ENCODE measurements at places on chromosomes 1 and 21.

GRCh38 chr1:25973610-25974321 lies 24.1 kb downstream of the PAFAH2 start:
- no peak for DNase-seq

- DNase-seq = no peak
These were observed 37.4 kb downstream of the GADD45A start for GRCh38 chr1:67722292-67722944.

DNA sequence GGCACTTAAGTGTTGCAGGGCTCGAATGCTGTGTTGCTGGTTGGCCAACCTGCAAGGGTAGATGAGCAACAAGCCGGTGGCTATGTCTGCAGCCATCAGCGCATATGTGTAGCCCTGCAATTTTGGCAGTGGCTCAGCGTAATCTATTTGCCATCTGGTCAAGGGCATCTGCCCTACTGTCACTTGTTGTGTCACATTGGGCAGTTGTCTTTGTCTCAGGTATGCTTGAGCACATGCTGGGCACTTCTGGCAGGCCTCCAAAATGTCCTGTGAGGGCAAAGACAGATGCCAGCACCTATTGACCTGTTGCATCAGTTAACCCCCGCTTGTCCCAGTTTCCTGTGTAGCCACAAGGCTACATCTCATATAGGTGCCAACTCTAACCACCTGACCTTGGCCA lies 111.8 kb downstream of the GDAP2 start:
- DNase-seq = no peak

DNA sequence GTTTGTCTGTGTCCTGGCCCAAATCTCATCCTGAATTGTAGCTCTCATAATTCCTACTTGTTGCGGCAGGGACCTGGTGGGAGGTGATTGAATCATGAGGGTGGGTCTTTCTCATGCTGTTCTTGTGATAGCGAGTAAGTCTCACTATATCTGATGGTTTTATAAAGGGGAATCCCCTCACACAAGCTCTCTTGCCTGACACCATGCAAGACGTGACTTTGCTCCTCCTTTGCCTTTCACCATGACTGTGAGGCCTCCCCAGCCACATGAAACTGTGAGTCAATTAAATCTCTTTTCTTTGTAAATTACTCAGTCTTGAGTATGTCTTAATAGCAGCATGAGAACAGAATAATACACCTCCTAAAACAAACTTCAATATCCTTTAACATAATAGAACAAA lies 1065.6 kb downstream of the PLA2G4A start:
- DNase-seq = no peak

DNA sequence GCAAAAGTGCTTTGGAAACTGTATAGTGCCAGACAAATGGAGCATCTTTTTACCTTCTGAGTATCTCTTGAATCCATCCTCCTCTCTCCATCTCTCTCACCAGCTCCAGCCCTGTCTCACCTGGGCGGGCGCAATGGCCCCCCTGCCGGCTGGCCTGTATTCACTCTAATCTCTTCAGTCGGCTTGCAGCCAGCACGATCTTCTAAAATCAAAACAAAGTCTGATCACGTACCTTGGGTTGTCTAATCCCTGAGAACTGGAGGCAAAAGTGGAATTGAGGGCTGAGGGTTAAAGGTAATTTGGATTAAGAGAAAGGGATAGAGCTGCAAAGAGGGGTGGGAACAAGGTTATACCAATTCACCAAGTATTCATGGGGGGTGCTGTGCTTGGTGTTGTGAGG lies 46.0 kb upstream of the LRRN2 start:
- no peak for DNase-seq

GRCh38 chr21:44780137-44780502 lies 21.5 kb downstream of the UBE2G2 start:
- no peak for DNase-seq

- no peak for DNase-seq
These were observed 50.6 kb downstream of the RGS21 start for GRCh38 chr1:192367436-192367835.

- no peak for DNase-seq
These were observed 20.5 kb downstream of the FCRL4 start for GRCh38 chr1:157577420-157577819.

- DNase-seq = no peak
These were observed 2.3 kb downstream of the ZZZ3 start for GRCh38 chr1:77680173-77680572.

DNA sequence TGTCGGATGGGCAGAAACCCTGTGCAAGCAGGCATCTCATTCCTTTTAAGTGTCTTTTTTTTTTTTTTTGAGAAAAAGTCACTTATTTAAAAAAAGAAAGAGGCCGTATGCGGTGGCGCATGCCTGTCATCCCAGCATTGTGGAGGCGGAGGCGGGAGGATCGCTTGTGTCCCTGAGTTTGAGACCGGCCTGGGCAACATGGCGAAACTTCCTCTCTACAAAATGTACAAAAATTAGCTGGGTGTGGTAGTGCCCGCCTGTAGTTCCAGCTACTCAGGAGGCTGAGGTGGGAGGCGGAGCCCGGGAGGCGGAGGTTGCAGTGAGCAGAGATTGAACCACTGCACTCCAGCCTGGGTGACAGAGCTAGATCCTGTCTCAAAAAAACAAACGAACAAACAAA lies 1.7 kb downstream of the GPR137B start:
- DNase-seq = no peak

- DNase-seq = no peak
These were observed 29.6 kb upstream of the PLA2G4A start for GRCh38 chr1:186798960-186799688.

DNA sequence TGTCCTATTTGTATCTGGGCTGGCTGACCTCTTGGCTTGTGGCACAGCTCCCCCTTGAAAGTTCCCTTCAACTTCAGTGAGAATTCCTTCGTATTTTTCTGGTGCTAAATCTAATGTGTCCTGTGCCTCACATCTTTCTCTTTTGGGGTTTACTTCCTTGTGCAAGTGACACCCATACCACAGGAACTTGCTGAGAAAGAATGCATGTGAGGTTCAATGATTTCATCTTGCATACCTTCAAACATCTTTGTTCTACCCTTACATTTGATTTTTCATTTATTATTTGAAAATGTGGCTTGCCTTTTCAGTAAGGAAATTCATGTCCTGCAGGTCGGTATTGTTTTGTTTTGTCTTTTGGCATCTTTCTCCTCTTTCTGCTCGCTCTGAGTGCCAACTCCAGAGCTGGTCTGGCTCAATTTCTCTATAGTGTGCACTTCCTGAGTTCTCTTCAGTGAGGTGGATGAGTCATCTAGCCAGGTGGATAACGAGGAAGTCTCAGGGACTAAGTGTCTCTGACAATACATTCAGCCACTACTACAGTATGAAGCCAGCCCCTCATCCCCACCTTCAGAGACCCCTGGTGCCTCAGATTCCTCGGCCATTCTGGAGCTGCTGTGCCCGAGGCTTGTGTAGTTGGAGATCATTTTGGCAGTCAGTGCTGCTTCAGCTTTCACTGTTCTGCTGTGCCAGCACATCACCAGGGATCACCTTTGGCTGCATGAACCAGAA lies 59.5 kb downstream of the RIPK4 start:
- no peak for DNase-seq

DNA sequence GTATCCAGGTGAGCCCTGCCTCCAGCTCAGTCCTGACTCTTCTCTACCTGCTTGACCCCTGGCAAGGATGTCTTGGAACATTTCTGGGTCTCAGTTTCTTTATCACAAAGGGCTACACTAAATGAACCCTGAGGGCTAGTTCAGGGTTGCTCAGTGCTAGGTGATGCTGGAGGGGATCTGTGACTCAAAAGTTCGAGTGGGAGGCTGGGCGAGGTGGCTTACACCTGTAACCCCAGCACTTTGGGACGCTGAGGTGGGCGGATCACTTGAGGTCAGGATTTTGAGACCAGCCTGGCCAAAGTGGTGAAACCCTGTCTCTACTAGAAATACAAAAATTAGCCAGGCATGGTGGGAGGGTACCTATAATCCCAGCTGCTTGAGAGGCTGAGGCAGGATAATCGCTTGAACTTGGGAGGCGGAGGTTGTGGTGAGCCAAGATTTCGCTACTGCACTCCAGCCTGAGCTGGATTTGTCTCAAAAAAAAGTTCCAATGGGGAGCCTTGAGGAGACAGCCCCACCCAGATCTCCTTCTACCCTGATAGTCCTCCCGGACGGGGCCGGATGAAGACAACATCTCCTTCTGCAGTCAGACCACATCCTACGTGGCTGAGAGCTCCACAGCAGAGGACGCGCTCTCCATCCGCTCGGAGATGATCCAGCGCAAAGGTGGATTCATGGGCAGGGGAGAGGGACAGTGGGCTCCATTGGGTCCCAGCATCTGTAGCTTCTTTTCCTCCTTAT lies 48.9 kb downstream of the YARS1 start:
- DNase-seq = no peak

GRCh38 chr1:228445843-228446650 lies 29.4 kb upstream of the TRIM17 start:
- DNase-seq = no peak

GRCh38 chr1:102002057-102002456 lies 5.3 kb upstream of the OLFM3 start:
- DNase-seq = no peak

DNA sequence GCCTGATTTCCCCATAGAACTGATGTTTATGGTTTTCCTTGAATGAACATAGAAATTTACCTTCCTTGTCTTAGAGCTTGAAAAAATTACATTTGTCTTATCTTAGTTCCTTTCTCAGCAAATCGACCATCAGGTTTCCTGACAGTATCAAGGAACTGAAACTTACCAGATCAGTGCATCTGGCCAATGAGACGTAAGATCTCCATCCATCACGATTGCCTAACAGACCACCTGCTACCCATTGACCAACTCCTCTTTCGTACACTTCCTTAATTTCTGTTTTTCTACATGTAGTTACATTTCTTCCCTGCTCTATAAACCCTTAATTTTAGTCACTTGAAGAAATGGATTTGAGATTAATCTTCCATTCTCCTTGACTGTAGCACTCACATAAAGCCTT lies 57.4 kb upstream of the TMPRSS15 start:
- DNase-seq = no peak

GRCh38 chr1:226966683-226967082 lies 26.6 kb downstream of the COQ8A start:
- DNase-seq = no peak

- no peak for DNase-seq
These were observed 19.1 kb upstream of the TMCO1 start for GRCh38 chr1:165787741-165788140.

- DNase-seq = no peak
These were observed 36.5 kb upstream of the AGBL4 start for GRCh38 chr1:50060279-50060678.

GRCh38 chr1:171803045-171803444 lies 21.6 kb downstream of the METTL13 start:
- no peak for DNase-seq

DNA sequence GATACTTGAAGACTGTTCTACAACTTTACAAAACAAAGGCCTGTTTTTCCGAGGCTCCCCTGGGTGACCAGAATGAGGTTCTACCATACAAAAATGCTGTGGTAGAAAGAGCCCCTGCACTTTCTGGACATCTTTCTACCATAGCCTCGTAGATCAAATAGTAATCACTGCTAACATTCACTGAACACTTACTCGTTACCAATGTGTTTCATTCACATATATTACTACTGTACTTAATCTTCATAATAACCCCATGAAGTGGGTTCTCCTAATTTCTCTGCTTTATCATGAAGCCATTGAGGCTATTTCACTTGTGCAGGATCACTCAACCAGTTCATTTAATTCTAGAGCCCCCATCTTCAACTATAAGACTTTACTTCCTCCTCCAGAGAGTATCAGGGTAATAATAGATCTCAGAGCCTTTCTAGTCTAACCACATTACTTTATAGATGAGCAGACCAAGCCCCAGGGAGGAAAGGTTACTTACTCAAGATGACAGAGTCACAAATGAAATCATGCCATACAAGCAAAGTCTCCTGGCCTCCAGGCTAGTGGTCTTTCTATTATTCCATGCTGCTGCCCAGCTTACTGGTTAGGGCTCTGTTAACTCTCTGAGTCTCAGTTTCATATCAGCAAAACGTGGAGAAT lies 46.7 kb upstream of the OSBPL9 start:
- DNase-seq = no peak

DNA sequence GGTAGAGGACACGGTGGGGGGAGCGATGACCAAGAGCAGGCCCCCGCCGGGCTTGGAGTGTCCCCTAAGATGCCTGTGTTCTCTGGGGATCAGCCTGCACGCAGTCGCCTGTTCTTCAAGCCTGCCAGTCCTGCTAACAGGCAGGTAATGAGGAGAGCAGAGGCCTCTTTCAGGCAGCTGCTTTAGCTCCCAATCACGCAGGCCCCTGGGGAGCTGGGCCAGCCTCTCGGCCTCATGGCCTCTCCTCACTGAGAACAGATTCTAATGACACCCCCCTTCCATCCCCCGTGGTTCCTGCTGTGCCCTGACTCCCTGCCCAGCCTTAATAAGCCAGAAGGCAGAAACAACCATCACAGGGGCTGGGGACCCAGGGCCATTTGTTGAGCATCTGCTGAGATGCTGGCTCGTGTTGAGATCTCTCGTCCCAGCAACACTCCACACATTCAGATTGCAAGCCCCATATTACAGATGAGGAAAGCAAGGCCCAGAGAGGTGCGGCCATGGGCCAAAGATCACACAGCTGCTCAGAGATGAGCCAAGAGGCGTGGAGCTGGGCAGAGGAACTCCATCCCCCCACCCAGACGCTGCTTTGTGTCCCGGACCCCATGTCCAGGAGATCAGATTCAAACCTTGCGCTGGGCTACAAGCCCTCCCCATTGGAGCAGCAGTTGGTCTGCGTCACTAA lies 71.6 kb upstream of the CASZ1 start:
- no peak for DNase-seq

DNA sequence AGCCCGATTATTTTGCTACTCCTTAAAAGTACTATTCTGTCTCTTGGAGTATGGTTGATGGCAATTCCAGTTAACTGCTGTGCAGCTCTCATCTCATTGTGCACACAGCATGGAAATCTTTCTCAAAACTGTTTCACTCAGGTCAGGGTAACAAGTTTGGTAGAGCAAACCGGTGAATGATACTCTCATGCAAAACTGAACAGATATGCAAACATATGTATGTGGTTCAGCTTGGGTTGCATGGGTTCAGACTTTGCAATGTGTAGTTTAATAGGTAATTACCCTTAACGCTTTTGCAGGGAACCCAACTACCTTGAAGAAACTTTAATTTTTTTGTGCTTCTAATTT lies 2.2 kb downstream of the GADD45A start:
- no peak for DNase-seq

GRCh38 chr1:107552781-107553180 lies 411.9 kb downstream of the NTNG1 start:
- no peak for DNase-seq

- no peak for DNase-seq
These were observed 103.6 kb upstream of the IVNS1ABP start for GRCh38 chr1:185420588-185421081.

DNA sequence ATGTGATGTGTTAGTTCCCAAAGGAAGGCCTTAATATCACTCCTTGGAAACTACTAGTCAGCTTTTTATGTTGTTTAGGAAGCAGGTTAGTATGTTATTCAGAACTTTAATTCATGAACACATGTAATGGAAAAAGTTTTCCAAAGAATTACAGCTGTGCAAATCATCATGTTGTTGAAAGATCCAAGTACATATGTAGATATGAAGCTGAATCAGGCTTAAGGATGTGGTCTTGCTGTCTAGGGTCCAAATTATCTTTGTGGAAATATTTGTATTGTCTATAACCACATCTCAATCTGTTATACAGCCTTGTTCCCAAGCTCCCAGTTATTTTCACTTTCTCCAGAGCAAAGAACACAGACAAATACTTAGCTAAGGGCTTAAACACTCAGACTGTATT lies 231.6 kb downstream of the TPR start:
- no peak for DNase-seq

- DNase-seq = no peak
These were observed 47.3 kb upstream of the CCDC190 start for GRCh38 chr1:162908236-162908635.
